Neural progenitor cell (in vitro differentiated cells): ENCODE measurements at places on chromosomes 2 and 18.

GRCh38 chr2:1223791-1224190, 189.5 kb upstream of the TPO start:
- DNase-seq: no peak

DNA sequence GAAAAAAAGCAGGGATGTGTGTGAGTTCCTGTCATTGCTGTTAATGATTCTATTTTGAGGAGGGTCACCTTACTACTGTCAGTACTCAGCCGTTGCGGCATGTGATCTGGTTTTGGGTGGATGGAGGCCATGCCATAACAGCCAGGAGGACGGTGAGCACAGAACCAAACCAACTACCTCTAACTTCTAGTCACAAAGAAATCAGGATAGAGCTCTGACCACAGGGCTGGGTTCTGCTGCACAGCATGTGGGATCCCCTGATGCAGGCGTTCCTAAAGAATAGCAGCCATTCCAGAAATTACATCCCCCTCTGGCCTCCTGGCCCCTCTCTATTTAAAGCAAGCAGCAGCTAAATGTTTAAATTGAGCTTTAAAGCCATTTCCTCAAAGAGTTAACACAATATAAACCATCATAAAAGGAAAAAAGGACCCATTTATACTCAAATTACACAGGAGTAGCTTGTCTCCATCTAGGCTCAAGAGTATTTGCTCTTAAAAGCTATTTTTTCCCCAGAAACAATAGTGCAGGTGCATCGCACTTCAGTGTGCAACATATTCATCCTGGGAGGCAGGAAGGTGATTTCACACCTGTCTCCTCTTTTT, 786.4 kb downstream of the RNF144A start:
- DNase-seq: peak; percentile 70

- DNase-seq: no peak
Measured at GRCh38 chr2:74537140-74537539, 7.4 kb downstream of the HTRA2 start.

- peak; percentile 2 for DNase-seq
Measured at GRCh38 chr2:174442546-174443510, 44.0 kb downstream of the GPR155 start.

DNA sequence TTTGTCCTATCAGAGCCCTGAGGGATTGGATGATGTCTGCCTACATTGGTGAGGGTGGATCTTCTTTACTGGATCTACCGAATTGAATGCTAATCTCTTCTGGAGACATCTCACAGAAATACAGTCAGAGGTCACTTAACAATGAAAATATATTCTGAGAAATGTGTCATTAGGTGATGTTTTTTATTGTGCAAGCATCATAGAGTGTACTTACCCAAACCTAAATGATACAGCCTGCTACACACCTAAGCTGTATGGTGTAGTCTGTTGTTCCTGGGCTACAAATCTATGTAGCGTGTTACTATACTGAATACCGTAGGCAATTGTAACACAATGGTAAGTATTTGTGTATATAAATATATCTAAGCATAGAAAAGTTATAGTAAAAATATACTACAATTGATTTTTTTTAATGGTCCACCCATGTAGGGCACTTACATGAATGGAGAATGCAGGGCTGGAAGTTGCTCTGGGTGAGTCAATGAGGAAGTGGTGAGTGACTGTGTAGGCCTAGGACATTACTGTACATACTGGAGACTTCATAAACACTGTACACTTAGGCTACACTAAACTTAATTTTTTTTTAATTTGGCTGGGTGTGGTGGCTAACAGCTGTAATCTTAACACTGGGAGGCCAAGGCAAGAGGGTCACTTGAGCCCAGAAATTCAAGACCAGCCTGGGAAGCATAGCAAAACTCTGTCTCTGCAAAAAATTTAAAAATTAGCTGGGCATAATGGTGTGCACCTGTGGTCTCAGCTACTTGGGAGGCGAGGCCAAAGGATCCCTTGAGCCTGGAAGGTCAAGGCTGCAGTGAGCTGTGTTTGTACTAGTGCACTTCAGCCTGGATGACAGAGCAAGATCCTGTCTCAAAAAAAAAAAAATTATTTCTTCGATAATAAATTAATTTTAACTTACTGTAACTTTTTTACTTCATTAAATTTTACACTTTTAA, 226.3 kb upstream of the UBE2E3 start:
- DNase-seq: no peak

GRCh38 chr2:85251070-85251616, 76.6 kb downstream of the TGOLN2 start:
- no peak for DNase-seq

DNA sequence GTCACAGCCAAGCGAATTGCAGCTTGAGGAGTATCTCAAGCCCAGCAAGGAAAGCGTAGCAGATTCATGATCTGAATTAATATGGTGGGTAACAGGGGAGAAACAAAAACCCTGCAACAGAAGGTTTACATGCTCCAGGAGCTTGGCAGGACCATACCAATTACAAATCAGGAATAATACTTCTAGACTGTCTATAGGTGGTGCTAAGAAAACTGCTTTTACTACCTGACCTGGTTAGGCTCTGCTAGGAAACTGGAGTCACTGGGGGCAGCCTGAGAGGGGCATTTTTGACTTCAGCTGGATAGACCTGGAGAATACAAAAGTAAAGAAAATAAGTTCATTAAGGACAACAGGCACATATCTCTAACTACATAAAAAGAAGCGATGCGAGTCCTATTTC, 24.6 kb upstream of the SPOPL start:
- DNase-seq: no peak

- no peak for DNase-seq
Measured at GRCh38 chr2:240238201-240238600, 97.7 kb upstream of the OTOS start.

DNA sequence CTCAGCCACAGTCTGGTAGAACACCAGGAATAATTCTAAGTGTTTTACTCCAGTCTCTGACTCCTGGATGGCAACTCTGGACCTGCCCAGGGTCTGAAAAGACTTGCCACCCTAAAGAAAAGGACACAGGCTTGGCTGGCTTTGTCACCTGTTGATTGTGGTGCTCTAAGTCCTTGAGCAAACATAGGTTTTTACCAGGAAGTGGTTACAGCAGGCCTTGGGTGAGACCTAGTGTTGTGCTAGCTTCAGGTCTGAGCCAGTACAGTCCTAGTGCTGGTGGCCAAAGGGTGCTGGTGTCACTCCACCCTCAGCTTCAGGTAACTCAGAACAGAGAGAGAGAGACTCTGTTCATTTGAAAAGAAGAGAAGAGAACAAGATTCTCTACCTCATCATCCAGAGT, 1239.4 kb upstream of the CRIM1 start:
- no peak for DNase-seq

GRCh38 chr2:125698280-125698679, 957.7 kb upstream of the GYPC start:
- no peak for DNase-seq

DNA sequence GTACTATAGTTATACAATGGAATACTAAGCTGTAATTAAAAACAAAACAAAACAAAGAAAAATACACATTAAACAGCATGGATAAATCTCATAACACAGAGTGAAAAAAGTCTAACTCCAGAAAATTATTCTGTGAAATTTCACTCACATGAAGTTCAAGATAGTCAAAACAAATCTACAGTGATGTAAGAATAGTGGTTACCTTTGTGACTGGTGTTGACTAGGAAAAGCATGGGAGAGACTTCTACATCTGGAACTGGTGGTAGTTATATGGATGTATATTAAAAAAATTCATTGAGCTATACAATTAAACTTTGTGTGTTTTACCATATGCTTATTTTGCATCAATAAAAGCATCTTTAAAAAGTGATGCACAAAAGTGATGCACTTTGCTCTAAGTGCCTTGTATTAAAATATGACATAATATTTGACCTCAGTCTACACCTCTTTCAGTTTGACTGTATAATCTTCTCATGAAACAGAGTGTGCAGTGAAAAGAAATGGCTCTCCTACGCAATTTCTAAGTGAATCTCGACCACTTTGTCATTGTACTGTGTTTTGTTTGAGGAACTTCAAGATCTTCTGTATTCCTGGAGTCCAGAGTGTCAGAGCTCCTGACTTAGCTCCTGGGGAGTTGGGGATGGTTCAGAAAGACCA, 28.0 kb downstream of the STAT4 start:
- no peak for DNase-seq

DNA sequence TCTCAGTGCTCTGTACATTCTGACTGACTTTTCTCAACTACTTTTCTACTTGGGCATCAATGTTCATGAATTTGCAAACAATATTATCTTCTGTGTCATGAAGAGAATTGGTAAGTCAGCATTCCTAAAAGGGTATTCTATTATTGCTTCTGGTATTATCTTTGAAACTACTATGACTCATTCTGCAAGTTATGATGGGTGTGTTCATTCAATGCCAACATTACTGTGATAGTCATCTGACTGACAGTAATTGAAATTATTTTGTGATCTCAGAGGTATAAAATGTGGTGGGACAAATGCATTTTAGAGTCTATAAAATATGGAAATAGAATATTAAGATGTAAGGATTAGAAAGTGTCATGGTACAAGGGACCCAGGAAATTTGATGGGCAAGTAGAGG, 736.0 kb upstream of the CELF4 start:
- DNase-seq: no peak

- DNase-seq: no peak
Measured at GRCh38 chr18:40810372-40810771, 1144.7 kb upstream of the PIK3C3 start.

GRCh38 chr2:235688511-235689426, 194.9 kb downstream of the AGAP1 start:
- no peak for DNase-seq

DNA sequence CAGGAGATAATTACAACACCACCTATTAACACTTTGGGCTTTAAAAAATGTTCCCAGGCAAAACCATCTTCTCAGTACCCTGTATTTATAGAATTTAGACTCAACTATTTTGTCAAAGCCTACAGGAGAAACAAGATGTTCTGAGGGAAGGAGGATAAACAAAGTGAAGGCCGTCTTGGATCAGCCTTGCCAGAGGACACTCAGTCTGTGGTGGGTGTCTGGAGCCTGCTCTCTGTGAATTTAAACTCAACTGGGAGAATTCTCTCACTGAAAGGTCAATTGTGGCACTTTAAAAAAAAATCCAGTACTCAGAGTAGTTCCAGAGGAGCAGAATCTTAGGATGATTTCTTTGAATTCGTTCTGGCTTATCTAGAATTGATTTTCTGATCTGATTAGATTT, 28.4 kb upstream of the SLC1A4 start:
- no peak for DNase-seq

- no peak for DNase-seq
Measured at GRCh38 chr2:33042265-33042664, 95.5 kb downstream of the LTBP1 start.

GRCh38 chr2:84908948-84909713, 3.7 kb downstream of the TMSB10 start:
- no peak for DNase-seq

- no peak for DNase-seq
Measured at GRCh38 chr2:236273126-236273525, 8.9 kb upstream of the ASB18 start.

DNA sequence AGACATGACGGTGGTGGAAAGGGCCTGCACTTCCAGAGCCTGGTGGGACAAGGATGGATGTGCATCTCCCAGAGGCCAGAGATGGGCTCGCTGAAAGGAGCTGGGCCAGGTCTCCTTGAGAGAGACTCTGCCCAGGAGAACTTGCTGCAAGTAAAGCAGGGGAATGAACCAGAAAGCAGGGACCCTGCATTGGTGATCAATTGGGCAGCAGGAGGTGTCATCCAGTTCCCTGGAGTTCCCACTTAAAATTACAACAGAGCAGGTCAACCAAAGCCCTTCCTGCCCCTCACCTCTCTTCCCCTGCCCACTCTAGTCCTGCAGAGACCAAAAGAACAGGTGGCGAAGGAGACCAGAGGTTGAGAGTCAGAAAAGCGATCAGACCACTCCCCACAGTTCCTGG, 69.7 kb upstream of the CAB39 start:
- no peak for DNase-seq

DNA sequence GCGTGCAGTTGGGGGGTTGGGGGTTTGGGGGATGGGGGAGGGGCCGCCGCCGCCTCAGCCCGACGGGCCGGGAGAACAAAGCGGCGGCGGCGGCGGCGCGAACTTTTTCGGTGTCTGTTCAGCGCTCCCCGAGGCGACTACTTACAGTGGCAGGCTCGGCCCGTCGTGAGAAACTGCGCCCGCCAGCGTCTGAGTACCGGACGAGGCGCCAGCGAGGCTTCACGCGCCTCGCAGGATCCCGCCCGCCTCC, 172 bp downstream of the PRKD3 start:
- DNase-seq: peak; percentile 95

DNA sequence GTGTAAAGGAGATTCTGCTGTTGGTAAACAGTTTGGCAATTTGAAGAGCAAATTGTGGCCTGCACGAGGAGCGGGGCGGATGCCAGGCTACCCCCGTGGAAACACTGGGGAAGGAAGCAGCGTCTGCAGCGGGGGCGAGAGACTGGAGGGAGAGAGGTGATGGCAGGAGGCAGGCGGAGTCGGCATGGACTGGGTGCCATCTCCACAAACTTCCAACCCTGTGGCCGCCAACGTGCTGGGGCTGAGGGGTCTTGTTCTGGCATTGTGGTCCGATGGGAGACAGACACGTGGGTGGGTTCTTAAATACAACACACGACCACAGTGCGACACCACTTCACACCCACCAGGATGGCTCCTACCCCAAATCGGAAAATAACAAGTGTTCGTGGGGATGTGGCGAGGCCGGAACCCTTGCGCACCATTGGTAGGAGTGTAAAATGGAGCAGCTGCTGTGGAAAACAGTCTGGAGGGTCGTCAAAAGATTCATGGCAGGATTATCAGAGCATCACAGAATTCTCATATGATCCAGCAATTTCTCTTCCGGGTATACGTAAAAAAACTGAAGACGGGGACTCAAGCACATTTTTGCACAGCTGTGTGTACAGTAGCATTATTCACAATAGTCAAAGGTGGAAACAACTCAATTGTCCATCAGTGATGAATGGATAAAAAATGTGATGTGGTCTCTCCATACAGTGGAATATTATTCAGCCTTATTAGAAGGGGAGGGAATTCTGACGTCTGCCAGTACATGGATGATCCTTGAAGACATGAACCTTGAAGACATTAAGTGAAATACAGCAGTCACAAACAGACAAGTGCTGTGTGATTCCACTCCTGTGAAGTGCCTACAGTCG, 82.4 kb upstream of the HPCAL1 start:
- no peak for DNase-seq

DNA sequence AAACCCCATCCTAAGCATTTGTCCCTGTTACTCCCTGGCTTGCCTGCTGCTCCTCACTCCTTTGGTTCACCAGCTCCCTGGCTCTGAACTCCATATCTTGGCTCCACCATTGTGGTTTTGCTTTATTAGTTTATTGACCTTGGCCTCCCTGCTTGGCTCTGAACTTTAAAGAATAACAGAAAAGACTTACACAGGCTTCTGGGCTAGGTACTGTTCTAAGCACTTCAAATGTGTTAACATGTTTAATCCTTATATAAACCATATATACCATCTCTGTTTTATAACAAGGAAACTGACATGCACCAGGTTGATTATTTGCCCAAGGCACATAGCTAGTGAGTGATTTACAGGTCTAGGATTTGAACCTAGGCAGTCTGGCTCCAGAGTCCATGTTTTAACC, 149.7 kb upstream of the CAPN13 start:
- DNase-seq: no peak

GRCh38 chr2:178871536-178871935, 64.3 kb upstream of the TTN start:
- DNase-seq: no peak
